Activated CD4-positive, CD25-positive, alpha-beta regulatory T cell treated with anti-CD3 and anti-CD28 coated beads, Interleukin-2, amount 50 U/mL, for 72 hours (primary cell): ENCODE measurements at places on chromosomes 2 and 18.
A peak's percentile ranks its signal among the peaks of the same experiment; 100 is the strongest.

- DNase-seq: no peak
Observed at GRCh38 chr2:118709786-118710185, 137.7 kb downstream of the EN1 start.

DNA sequence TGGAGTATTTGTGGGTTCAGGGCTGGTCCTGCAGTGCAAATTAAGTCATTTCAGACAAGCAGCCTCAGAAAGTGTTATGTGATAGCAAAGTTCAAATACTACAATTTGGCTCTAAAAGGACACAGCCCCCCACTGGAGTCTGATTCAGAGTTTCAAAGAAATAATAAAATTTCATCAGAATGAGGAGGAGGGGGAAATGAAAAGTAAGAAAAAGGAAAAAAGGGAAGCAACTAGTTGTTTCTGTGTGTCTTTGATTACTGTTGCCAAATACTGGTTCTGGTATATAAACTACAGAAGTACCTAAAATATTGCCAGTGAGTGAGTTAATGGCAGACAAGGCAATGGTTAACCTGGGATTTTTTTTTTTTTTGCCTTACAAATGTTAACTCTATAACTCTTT, 773.9 kb downstream of the BCL11A start:
- no peak for DNase-seq

DNA sequence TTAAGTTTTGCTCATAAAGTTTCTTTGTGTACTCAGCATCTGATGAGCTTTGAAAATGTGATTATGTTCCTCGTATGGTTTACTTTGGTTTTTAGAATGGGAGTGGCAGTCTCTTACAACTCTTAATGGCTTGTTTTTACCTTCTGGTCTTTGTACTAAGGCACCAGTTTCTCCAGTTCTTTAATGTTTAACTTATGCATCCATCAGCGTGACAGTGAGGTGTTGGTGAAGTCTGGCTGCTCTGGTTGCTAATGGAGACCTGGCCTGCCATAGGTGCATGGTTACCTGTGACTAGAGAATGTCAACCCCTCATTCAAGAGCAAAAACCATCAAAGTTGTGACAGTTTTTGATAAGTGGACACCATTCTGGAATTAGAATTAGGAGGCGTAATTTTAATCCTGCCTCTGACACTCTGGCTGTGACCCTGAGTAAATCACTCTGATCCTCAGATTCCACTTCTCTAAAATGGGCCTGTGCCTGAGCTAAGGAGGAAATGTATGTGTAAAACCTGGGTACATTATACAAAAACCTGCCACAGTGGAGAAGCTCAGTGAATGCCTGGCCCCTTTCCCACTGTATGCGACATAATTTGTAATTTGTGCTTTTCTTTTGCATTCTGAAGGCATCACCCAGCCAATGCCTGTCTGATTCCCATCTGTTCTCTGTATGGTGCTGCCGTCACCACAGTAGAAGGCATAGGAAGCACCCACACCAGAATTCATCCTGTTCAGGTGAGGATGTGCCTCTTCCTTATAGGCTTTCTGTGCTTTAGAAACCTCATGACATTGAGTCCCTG, 11.2 kb downstream of the AOX1 start:
- no peak for DNase-seq

DNA sequence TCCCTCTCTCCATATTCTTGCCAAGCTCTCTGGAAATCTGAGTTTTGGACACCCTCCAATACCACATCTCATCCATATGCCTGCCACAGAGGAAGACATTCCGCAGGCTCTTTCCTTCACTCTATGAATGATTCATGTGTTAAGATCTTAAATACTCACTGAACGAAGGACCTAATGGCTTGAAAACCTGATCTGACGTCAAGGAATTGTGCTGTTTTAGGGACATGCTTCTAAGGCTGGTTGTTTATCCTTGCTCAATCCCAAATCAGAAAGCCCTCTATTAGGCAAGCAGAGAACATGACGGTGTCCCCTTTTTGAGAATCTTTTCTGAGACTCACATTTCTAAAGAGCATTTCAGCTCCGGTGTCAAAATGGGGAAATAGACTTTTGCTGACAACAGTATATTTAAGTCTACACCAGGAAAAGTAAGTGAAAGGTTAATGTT, 83.7 kb upstream of the GALNT5 start:
- DNase-seq: no peak

GRCh38 chr2:226885769-226886435, 50.0 kb downstream of the RHBDD1 start:
- DNase-seq: no peak

GRCh38 chr2:54728669-54729120, 5.2 kb downstream of the EML6 start:
- no peak for DNase-seq

DNA sequence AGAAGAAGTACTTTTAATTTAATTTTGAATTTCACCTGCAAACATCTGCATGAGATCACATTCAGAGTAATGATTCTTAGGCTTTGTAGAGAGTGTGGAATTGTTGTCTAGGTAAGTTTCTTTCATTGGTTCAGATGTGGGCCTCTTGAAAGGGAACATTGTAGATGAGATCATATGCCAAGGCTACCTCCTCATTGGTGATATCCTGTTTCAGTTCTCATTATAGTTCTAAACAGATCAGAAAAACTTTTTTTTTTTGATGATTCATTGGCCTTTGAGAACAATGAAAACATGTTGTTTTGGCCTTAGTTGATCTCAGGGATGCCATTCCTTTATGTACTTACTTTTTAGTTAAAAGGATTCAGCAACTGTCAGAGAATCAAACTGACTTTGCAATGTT, 44.5 kb downstream of the EML6 start:
- DNase-seq: no peak

DNA sequence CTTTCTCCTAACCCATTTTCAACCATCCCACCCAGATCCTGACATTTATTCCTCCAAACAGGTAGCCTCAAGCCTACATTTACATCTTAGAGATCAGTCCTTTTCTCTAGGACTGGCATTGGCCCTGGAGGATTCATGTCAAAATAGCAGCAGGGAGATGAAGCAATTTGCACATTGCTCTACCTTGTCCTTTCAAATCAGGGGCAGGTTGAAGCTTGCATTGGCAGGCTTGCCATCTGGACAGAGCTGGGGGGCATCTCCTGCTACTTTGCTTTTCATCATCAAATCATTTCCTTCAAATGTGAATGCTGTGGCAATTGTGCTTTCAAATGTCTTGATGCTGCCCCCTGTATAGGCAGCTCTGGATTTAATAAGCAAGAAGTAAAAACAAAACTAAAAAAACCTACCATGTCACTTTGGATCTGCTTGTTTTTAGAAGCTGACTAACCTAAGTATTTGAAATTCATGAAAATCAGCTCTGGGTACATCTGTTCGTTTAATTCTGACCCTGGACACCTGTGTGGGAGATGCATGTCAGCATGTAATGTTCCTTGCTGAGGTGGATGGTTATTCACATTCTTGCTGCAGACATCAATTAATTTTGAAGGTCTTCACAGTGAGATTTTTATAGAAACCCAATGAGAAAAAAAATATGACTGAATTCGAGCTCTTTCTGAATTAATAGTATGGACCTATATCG, 47.9 kb downstream of the KIF5C start:
- DNase-seq: no peak

DNA sequence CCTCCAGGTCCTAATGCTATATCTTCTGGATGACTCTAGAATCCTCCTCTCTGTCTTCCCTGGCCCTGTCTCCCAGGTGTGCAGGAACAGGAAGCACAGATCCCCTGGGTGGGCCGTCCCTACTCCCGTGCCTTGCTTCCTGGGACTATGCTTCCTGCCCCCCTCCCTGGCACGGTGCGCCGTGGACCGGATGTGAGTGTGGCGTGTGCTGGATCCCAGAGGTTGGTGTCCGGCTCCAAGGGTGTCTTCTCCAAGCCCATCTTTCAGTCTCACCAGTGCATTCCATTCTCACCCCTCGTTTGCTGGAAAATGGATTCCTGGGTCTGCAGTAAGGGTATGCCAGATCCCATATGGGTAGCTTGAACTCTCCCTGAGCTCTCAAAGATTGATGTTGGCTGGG, 144.4 kb upstream of the TWIST2 start:
- no peak for DNase-seq

DNA sequence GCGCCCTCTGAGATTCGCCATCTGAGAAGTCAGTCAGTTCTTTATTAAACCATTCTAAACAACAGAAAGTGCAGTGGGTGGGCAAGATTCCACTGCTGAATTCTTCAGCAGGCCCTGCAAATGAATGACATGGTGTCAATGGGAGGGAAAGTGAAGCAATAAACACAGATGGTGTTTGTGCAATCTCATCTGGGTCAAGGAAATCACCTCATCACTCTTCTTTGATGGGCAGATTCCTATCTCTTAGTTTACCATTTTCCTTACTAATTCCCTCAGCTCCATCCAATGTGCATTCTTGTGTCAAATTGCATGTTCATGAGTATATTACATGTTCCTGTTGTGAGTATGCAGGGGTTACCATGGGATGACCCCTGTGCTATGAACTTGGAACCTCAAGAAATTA, 100.7 kb upstream of the CYP1B1 start:
- DNase-seq: no peak

GRCh38 chr2:236289766-236290462, 25.7 kb upstream of the ASB18 start:
- DNase-seq: no peak

GRCh38 chr18:74334242-74334893, 18.7 kb downstream of the C18orf63 start:
- DNase-seq: no peak

DNA sequence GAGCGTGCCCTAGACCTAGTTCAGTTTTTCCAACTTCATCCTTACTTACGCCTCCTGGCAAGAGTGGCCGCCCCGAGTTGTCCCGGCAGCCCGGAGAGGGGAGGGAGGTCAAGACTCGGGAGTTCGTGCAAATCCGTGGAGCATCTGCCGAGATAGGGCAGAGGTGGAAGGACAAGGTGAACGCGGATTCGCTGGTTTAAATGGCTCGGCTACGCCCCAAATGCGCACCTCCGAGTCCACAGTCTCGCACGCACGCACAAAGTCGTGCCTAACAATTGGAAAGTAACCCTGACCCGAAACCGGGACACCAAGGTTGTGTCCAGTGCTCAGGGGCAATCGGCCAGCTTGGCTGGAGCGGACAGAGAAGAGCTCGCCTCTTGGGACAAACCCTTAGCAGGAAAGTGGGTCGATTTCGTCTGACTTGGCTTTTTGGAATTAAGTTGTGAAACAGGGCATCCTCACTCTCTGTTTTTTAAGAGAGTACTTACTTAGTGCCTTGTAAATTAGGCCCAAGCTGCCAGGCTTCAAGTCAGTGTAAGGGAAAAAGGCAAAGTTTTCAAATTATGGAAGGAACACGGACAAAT, 726 bp upstream of the SS18 start:
- DNase-seq: no peak

DNA sequence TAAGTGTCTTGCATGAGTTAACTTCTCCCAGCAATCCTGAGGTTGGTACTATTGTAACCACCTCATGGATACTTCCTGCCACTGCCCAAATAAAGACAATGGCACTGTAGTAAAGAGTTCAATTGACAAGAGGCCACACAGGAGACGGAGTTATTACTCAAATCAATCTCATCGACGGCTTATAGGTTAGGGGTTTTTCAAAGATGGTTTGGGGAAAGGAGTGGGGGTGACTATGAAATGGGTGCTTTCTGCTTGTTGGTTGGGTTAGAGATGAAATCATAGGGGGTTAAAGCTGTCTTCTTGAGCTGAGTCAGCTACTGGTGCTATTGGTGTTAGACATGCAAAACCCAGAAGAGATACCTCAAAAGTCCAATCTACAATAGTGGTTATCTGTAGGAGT, 1258.0 kb upstream of the ZEB2 start:
- no peak for DNase-seq

DNA sequence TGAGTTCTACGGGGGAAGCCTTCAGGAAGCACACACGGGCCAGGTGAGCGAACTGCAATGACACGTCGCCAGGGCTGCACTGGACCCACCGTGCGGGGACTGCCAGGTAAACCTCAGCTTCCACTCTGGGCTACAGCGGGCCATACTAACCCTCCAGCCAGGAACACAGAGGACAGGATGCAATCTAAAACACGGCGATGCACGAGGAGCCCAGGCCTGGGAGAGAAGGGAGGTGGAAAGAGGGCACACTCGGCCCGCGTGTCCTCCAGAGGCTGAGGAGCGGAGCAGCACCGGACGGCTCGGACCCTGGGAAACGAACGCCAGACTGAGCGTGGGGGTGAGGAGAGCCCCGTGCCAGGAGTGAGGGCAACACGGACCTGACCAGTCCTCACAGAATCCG, 69.3 kb downstream of the HDAC4 start:
- peak; percentile 22 for DNase-seq

GRCh38 chr2:131076707-131077106, 16.6 kb downstream of the FAM168B start:
- no peak for DNase-seq

GRCh38 chr18:7626922-7627440, 59.9 kb downstream of the PTPRM start:
- DNase-seq: no peak

- DNase-seq: no peak
Observed at GRCh38 chr2:162149940-162150339, 2.1 kb downstream of the GCG start.

GRCh38 chr18:79056827-79057367, 12.3 kb upstream of the ATP9B start:
- no peak for DNase-seq

- no peak for DNase-seq
Observed at GRCh38 chr2:15189216-15189615, 371.9 kb downstream of the NBAS start.

DNA sequence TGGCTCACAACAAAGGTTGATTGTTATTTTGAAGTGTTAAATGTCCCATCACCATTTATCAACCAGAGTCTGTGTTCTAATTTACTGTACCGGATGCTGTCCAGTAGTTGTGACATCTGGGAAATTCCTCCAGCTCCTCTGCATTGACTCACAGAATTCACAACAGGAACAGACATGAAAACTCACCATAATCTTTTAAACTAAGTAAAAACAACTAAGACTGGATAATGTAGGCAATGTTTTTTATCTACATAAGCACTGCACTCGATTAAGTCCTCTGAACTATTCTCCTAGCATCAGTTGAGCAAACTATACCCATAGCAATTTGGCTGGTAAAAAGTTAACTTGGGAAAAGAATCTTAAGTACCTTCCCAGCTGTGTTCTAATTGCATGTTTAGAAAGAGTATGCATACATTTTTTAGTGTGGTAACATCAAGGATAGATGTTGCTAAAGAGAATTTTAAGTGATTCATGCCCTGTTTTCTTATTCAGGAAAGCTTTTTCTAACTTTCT, 42.9 kb upstream of the MYO1B start:
- no peak for DNase-seq
